ENCODE measurements at places on chromosomes 6 and 20.

GRCh38 chr6:13574571-13575376, at the start of gene SIRT5:
SIRT5 (plus strand) TSS chr6:13574601; CDS start chr6:13584111, 9,510 bp downstream.
- DNase-seq, result peak; percentile 94

DNA sequence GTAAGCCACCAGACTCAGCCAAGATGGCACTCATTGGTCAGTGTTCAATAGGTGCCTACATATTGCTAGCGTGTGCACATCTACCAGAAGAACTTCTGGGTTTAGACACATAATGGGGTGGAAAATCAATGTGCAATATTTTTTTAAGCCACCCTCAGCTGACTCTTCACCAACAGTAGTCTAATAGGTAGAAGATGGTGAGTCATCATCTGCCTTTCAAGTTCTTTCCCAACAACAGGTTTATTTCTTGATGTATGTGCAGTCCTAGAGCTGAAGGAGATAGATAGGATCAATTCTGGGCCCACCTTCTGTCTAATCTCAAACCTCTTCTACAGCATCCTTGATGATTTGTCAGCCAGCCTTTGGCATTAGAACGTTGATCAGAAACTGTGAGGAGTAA, 41.3 kb downstream of the IRAK1BP1 start:
- no peak for DNase-seq

DNA sequence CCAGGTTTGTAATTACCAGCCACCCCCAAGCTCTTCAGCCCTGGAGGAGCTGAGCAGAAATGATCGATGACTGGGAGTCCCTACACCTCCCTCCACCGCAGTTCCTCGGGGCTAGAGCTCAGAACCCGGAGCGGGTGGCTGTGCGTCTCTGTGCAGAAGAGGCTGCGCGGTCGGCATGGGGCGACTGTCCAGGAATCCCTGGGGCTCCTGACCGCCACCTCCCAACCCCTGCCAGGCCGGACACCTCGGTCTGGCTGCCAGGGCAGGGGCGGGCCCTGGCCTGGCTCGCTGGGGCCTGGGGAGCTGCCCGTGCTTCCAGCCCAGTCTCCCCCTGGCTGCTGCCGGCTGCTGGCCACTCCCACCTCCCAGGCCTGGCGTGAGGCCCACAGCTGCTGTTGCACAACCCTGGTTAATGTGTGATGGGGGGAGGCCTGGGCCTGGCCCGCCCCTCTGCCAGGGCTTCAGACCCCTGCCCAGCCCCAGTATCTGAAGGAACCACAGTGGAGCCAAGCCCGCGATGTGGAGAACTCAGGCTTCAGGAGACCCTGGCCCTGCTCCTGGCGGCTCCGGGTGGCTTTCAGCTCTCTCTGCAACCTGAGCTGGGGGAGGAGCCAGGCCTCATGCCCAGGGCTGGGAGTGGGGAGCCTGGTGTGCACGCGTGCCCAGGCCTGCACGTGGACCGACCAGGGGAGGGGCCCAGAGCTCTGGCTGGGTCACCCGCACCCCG, 1.2 kb downstream of the SLC2A4RG start:
- DNase-seq, result peak; percentile 70

DNA sequence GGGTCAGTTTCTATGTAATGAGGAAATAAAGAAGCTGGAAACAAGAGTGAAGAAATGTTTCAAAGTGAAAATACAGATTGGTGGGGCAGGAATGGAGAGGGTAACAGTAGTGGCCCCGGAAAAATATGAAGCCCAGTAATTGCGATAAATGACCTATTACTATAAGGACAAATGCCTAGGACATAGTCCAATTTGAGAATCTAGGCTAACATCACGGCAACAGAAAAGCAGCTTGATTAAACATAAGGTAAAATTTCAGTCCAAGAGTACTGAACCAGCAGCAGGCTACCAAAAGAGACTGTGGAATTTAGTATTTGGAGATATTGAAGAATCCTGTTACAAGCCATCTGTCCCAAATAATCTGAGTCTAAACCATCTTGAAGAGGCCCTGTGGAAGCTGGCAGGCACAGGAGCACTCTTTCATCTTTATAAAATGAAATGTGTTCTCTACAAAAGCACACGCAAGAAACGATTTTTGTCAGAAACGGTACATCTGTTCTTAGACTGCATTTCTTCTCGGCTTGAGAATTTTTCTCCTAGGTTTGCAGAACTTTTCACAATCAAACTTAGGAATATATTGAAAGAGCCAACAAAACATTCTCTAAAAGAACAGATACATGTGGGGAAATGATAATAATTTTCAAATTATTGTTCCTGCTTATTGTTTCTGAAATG, 49.3 kb downstream of the ELOVL5 start:
- DNase-seq, result no peak

DNA sequence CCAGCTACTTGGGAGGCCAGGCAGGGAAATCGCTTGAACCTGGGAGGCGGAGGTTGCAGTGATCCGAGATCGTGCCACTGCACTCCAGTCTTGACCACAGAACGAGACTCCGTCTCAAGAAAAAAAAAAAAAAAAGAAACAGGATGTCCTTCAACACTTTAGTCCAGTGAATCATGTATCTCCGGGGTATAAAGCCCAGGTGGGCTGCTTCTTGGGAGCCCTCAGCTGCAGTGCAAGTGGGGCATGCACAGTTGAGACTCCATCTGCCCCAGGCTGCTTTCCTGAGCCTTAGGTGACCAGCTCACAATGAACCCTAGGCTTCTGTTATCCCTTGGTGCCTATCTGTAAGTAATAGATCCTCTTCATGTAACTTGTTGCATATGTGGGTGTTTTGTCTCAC, 187.1 kb upstream of the RNF24 start:
- DNase-seq, result no peak

GRCh38 chr6:130240232-130240631, 17.5 kb upstream of the SAMD3 start:
- no peak for DNase-seq

DNA sequence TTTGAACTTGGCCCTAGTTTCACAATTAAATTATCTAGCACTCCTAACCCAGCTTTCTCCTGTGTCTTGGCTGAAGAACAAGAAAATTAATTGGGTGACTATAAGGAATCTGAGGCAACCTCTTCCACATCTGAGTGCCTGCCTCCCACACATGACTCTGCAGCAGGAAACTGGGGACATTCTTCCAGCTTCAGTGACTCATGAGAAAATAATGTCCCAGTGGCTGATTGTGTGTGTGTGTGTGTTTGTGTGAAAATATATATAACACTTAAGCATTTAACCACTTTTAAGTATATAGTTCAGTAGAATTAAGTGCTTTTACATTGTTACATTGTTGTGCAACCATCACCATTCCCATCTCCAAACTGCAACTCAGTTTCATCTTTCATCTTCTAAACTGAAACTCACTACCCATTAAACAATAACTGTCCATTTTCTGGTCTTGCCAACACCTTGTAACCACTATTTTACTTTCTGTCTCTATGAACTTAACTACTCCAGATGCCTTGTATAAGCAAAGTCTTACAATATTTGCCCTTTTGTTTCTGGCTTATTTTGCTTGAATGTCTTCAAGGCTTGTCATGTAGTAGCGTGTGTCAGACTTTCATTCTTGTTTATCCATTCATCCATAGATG, 8.7 kb downstream of the TRIM38 start:
- peak; percentile 48 for DNase-seq

GRCh38 chr6:134315189-134315588, 2.7 kb downstream of the SGK1 start:
- DNase-seq, result no peak

- no peak for DNase-seq
Measured at GRCh38 chr20:13821876-13822275, 37.0 kb downstream of the NDUFAF5 start.

- no peak for DNase-seq
Measured at GRCh38 chr6:158037771-158038170, 56.1 kb downstream of the SYNJ2 start.

- no peak for DNase-seq
Measured at GRCh38 chr6:10098756-10099528, 315.9 kb downstream of the TFAP2A start.

DNA sequence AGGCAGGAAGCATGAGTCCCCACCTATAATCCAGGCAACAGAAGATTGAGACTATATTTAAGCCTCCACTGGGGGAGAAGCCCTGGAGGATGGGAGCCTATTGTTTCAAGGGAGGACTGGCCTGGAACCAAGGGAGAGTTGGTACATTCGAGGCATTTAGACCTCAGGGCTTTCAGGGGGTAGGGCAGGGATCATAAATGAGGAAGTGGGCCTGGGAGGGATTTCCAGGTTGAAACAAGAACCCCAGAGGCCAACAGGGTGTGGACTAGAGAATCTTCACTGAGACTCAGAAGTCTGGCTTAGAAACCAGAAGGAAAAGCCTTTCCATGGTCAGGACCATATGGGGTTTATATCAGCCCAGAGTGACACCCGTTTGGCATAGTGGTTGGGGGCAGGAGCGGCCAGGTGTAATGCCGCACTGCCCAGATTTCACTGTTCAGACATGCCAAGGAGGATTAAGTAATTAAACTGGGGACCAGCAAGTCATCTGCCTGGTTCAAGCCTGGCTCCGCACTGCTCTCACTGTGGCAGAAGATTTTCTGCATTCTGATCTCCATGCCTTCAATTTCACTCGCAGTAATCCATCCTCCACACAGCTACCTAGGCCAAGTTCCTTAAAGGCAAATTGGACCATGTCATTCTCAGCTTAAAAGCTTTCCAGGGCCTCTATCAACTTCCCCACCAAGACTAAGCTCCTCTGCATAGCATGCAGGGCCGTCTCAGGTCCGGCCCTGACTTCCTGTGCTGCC, 17.8 kb downstream of the LRFN2 start:
- DNase-seq, result no peak

- DNase-seq, result no peak
Measured at GRCh38 chr20:37238935-37239451, 22.6 kb downstream of the GHRH start.

Data from AML-193 (cell line).